ENCODE measurements at places on chromosomes 11 and 22.
A peak's percentile ranks its signal among the peaks of the same experiment; 100 is the strongest.

GRCh38 chr11:17597770-17598169 lies 50.7 kb downstream of the OTOG start:
- ATAC-seq, result no peak

- ATAC-seq, result no peak
Observed at GRCh38 chr11:65127473-65128181, 5.5 kb downstream of the MRPL49 start.

DNA sequence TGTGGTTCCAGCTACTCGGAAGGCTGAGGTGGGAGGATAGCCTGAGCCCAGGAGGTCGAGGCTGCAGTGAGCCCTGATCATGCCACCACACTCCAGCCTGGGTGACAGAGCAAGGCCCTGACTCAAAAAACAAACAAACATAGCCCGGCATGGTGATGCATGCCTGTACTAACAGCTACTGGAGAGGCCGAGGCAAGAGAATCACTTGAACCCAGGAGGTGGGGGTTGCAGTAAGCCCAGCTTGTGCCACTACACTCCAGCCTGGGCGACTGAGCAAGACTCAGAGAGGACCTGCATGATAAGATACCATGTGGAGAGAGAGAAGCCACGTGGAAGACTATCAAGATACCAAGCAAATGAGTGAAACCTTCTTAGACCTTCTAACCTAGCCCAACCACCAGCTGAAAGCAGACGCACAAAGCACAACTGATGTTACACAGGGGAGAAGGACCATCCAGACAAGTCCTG lies 36.1 kb downstream of the AMBRA1 start:
- peak; percentile 29 for ATAC-seq

DNA sequence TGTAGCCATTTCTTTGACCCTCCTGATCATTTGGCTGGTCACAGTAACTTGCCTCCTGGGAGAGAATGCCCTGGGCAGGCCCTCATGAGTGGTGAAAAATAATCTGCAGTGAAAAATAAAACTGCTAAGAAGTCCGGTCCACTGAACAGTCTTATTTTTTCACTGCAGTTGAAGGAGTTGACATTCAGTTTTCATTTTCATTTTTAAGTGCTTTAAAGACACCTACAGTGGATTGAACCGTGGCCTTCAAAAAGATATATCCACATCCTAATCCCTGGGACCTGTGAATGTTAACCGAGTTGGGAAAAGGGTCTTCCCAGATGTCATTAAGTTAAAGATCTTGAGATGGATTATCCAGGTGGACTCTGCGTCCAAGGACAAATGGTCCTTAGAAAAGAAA lies 153.6 kb upstream of the GRK3 start:
- ATAC-seq, result no peak

DNA sequence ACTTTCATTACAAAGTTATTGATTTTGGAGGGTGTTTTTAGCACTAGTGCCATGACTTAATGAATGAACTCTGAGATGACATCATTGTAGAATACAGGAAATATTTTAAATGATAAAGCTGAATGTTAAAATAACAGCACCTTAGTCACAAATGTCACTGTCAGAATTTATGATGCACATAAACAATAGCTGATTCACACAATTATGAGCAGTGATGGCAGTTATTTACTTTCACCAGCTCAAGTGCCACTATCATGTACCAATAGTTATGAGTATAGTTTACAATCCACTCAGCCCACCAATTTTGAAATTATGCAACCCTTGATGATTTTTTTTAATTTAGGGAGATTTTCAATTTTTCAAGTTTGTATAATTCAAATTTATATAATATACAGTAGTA lies 23.0 kb downstream of the SERPING1 start:
- peak; percentile 52 for ATAC-seq

- no peak for ATAC-seq
Observed at GRCh38 chr11:109507331-109507730, 85.3 kb downstream of the C11orf87 start.

GRCh38 chr11:78282821-78283220 lies 94.1 kb downstream of the USP35 start:
- ATAC-seq, result no peak

DNA sequence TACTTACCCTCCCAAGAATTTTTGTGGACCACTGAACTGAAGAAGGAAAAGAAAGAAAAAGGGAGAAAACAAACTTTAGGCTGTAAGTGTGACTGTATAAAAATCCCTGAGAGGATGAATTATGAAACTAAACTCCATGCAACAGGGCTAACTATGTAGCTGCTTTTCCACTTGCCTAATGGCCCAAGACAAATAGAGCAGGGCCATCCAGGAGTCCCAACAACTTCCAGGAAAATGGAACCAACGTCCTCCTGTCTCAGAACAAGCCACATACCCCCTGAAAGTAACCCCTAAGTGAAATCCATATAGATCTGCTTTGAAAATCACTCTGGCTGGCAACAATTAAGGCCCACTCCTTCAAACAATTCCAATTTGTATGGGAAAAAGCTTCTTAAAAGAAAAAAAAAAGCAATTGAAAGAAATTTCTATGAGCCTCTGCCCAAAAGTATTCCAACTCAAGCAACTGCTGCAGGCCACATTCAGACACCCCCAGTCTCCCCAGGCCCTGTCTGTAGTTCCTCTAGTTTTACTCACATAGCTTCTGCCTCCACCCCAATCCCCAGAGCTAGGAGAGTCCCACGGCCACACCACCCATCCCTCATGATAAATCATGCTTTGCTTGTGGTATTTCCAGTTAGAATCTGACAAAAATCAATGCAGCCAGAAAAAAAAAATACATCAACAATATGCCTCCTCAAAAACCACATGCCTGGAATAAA lies 12.7 kb downstream of the RBFOX2 start:
- no peak for ATAC-seq

Measured in esophagus mucosa (tissue), 1 donor.